ENCODE measurements at places on chromosomes 5 and 9.

- no peak for DNase-seq
Measured at GRCh38 chr5:165030971-165031370, 1525.6 kb downstream of the MAT2B start.

- DNase-seq: no peak
Measured at GRCh38 chr5:142602720-142603245, 83.1 kb downstream of the FGF1 start.

GRCh38 chr5:133778636-133779035, 166.3 kb upstream of the FSTL4 start:
- DNase-seq: no peak

DNA sequence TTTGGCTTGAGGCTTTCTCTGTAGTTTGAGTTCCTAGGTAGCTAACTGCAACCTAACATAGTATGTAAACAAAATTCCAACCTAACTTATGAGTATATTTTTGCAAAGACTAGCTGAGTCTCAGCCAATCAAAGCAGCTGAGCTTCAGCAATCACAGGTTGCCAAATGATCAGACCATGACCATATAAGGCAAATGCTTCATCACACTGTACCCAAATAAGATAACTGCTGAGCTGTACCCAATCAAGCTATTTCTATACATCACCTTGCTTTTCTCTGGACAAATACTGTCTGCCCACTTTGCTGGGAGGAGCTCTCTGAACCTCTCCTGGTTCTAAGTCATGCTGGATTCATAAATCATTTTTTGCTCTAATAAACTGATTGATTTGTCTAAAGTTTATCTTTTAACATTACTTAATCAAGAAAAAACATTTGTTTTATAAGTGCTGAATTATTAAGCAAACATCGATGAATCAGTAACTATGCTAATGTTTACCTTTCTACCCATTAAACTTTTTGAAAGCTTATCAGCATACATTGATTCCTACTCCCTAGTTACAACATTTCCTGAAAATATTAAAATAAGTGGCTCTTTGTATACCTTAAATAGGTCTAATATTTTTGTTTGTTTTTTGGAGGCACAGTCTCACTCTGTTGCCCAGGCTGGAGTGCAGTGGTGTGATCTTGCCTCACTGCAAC, 129.7 kb upstream of the PCA3 start:
- no peak for DNase-seq

DNA sequence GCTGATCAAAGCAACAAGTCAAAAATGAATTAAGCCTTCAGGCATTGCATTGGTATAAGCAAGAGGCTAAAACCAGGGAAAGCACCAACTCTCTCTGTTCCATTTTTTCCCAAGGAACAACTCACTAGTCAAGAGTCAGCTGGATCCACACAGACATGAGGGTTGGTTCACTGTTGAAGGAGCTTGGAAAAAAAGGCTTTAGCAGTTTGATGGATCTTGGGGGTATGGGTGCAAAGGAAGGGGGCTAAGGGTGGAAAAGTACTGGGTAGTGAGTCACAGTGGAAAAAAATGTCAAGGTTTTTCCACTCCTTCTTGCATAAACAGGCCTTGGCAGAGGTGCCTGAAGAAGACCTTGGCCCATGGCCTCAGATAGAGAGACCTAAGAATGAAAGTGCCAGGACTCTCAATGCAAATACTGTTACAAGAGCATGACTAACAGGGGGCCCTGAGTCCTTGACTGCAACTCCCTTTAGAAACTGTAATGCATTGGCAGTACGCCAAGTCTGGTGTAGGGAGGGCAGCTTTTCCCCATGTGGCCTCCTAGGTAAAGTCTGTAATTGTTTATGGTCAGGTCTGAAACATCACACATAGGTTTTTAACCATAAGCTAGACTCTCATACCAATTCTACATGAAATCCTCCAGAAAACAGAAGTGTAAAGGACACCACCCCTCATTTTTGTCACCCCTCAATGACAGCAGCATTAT, 23.7 kb downstream of the ACTL7A start:
- no peak for DNase-seq

GRCh38 chr5:10838038-10838437, 77.0 kb upstream of the DAP start:
- DNase-seq: no peak

- no peak for DNase-seq
Measured at GRCh38 chr9:2934241-2934650, 90.4 kb upstream of the PUM3 start.

- DNase-seq: no peak
Measured at GRCh38 chr9:99180199-99180598, 41.5 kb downstream of the ALG2 start.
